ENCODE measurements at places on chromosomes 5 and 9.

DNA sequence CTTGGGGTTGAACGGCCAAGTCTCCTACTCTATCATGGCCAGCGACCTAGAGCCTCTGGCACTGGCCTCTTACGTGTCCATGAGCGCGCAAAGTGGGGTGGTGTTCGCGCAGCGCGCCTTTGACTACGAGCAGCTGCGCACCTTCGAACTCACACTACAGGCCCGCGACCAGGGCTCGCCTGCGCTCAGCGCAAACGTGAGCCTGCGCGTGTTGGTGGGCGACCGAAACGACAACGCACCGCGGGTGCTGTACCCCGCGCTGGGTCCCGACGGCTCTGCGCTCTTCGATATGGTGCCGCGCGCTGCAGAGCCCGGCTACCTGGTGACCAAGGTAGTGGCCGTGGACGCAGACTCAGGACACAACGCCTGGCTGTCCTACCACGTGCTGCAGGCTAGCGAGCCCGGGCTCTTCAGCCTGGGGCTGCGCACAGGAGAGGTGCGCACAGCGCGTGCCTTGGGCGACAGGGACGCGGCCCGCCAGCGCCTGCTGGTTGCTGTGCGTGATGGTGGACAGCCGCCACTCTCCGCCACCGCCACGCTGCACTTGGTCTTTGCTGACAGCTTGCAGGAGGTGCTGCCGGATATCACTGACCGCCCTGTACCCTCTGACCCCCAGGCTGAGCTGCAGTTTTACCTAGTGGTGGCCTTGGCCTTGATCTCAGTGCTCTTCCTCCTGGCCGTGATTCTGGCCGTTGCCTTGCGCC, 2.0 kb downstream of the PCDHGB5 start:
- no peak for ATAC-seq

GRCh38 chr9:37187292-37187691, 66.9 kb downstream of the ZCCHC7 start:
- ATAC-seq, result peak; percentile 85

DNA sequence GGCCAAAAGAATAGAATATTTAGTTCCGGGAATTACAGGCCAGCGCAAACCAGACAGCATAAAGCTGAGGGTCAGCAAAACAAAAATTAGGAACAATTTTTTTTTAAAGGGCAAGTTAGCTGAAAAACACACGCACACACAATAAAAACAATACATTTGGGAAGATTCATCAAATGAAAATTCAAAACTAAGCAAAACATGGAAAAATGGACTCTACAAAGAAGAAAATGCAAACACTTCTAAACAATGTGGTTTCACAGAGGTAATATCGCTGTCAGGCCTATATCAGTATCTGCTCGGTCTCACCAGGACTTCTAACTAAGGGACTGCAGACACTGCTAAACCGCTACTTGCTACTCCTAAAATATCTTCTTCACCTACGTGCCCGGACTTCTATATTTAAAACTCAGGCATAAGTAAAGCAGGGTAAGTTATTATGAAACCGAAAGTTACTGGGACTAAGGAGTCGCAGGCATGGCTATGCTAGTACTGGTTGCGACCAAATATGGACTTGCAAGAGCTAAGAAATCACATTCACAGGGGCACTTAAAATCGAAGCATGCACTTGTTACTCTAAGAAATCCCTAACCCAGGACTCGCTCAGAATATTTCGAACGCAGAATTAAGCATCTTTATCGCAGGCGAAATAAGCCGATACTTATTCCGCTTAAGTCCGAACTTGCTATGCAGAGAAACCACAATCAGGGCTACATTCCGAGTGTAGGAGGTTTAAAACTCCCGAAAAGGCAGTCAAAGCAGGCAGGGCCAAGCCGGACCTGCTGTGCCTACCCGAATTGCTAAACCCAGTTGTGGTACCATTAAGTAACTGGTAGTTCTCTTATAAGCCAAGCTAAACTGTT, 2.3 kb downstream of the ANXA2R start:
- ATAC-seq, result peak; percentile 22

GRCh38 chr9:134643222-134643671, 1.6 kb downstream of the COL5A1 start:
- ATAC-seq, result no peak
